ENCODE measurements at places on chromosomes 2 and 18.

DNA sequence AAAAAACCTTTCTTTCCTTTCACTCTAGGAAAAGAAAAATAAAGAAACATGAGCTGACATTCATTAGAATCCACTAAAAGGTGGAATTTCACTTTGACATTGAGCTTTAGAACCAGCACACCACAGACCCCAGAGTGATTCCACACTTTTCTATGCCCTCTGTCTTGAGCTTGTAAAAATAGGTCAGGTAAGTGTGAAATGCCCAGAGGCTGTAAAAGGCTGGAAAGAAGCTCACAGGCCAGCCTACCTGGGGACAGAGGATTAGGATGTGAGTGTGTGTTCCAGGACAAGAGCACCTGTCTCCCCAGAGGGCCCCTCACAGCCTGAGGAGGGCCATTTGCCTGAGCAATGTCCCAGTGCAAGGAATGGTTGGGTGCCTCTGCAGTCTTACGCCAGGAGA lies 56.3 kb upstream of the MYO3B start:
- DNase-seq: no peak
- no peaks in the 10 kb centered on the region for H3K27me3 ChIP-seq
- H3K36me3 ChIP-seq: no peaks in the 10 kb centered on the region
- H3K4me3 ChIP-seq: no peak overlapping the region
- H3K27ac ChIP-seq: no peak overlapping the region

DNA sequence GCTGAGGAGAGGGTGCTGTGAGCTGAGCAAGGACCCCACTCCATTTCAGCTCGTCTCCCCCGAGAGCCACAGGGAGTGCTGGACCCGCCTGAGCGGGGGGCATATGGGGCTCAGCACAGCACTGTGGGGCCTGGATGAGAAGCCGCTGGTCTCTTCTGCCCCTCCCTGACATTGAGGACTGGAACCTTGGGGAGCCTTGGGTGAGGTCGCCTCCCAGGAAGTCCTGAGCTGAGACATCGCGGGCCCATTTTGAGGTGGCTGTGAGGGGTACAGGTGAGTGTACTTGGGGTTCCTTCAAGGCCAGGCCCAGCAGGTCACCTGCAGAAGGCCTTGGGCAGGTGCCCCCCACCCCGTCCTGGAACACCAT lies 3.1 kb upstream of the AQP12A start:
- no peaks in the 10 kb centered on the region for H3K36me3 ChIP-seq
- no peaks in the 10 kb centered on the region for H3K4me1 ChIP-seq
- no peak overlapping the region for H3K4me3 ChIP-seq
- no peak for DNase-seq
- no peaks in the 10 kb centered on the region for H3K27me3 ChIP-seq

DNA sequence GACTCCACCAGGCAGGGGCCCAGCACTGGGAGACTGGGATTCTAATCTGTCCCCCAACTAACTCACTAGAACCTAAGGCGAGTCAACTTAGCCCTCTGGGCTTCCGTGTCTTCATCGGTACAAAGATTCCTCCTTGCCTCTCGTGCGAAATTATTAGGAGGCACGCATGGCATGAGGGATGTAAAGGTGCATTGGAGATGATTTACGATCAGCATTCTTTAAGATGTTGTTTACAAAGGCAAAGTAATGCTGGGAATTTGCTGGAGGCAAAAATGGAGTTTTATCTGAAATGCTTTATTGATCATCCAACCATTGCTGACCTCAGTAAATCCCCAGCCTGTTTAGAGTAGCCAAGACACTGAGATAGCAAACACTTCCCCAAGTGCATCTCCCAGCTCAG lies 171.8 kb upstream of the KLHL29 start:
- no peak overlapping the region for H3K27ac ChIP-seq
- no peak overlapping the region for H3K4me3 ChIP-seq
- H3K4me1 ChIP-seq: peaks cover 3% of the 10 kb centered on the region
- no peaks in the 10 kb centered on the region for H3K27me3 ChIP-seq
- DNase-seq: no peak
- H3K36me3 ChIP-seq: no peaks in the 10 kb centered on the region

GRCh38 chr2:26691881-26692278 lies 642 bp upstream of the KCNK3 start:
- peaks cover 21% of the 10 kb centered on the region for H3K27me3 ChIP-seq
- H3K4me3 ChIP-seq: no peak overlapping the region
- no peaks in the 10 kb centered on the region for H3K36me3 ChIP-seq
- H3K4me1 ChIP-seq: peaks cover 7% of the 10 kb centered on the region

DNA sequence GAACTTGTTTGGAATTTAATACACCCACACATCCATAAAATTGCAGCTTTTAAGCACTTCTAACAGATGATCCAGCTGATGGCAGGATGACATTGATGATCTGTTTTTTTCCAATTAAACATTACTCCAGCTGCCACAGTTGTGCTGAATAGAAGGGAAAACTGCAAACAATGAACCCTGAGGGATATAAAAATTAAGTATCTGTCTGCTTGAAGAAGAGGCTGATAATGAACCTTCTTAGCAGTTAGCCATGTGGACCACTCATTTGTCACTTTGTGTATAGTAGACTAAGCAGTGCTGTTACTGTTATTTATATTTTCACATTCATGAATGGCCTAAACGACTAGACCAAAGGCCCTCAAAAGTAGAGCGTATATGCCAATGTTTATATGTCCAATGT lies 1201.0 kb upstream of the LRRTM1 start:
- no peak overlapping the region for H3K4me3 ChIP-seq
- H3K4me1 ChIP-seq: no peaks in the 10 kb centered on the region
- no peak for DNase-seq
- H3K27ac ChIP-seq: no peak overlapping the region

DNA sequence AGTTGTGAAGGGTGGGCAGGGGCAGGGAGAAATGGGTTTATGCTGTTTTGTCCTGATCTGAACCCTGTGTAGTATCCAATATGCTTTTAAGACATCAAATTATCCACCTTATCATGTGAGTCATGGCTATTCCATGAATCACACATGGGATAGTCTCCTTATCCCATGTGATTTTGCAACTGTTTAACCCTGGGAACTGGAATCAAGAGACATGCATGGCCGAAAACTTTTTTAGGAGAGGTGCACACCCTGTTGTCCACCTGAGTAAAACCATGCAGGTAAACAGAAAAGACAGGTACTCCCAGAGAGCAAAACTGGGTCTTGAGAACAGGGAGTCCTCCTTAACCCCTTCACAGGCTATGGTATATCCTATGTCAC lies 490.6 kb upstream of the HS6ST1 start:
- no peak overlapping the region for H3K4me3 ChIP-seq
- no peaks in the 10 kb centered on the region for H3K36me3 ChIP-seq
- no peak for DNase-seq
- no peaks in the 10 kb centered on the region for H3K27me3 ChIP-seq
- H3K4me1 ChIP-seq: no peaks in the 10 kb centered on the region
- H3K27ac ChIP-seq: no peak overlapping the region

Data from kidney (tissue), 22 donors.